ENCODE measurements at places on chromosomes 16 and 17.

GRCh38 chr17:78421534-78422266 lies 43.3 kb downstream of the PGS1 start:
- DNase-seq = peak; percentile 44

DNA sequence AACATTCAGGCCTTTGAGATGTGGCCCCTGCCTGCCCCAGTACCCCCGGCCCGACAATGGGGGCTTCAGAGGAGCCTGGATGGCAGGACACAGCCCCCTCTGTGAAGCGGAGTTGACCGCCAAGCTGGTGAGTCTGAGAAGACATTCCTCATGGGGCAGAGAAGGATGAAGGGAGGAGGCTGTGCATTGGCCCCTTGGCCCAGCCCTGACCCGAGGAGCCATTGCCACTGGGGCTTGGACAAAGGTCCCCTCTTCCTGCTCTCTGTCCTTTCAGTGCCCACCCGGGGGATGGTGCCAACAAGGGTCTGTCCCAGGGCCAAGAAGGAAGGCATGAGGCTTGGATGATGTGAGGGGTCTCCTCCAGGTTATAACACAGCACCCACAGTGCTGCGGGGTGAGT lies 30.9 kb upstream of the PHB1 start:
- no peak for DNase-seq

DNA sequence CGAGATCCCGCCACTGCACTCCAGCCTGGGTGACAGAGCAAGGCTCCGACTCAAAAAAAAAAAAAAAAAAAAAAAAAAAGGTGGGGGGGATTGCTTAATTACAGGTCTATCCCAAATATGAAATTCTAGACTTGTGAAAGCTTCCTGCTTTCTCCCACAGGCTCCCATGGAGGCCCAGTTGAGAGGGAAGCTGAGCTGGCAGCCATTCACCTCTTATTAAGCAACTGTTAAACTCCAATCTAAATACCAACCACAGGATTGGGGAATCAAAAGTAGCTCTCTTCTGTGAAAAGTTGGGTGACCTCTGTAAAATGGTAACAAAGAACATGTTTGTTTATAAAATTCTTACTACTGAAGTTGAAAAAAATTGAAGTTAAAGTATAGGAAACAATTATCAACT lies 45.8 kb upstream of the STAC2 start:
- no peak for DNase-seq

- no peak for DNase-seq
These were observed 48.3 kb upstream of the C17orf78 start for GRCh38 chr17:37327341-37328090.

- peak; percentile 82 for DNase-seq
These were observed 5.5 kb upstream of the RHBDF2 start for GRCh38 chr17:76506408-76507345.

GRCh38 chr17:59848778-59849177 lies 44.0 kb downstream of the TUBD1 start:
- DNase-seq = no peak

DNA sequence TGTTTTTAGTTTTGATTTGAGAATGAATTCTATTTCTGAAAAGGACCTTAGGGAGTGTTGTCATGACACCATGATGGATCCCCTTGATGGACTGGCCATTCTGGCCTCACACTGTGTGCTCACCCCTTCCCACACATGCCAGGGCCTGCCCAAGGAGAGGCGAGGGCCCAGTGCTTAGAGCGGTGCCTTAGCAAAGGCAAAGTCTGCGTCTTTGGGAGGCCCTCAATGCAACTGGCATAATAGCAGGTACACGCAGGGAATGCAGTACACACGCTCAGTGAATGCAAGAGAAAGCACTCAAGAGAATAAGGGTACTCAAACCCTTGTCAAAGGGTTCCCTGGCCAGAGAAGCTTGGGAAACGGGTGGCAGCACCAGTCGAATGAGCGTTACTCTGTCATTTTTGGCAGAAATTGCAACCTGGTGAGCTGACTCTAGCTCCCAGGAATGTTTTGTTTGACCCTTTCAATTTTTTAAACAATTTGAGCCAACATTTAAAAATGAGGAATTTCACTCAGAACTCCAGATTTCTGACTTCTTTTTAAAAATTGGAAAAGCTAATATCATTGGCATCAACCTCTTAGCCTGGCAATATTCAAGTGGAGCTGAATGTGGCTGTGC lies 32.1 kb downstream of the NKD1 start:
- no peak for DNase-seq
